ENCODE measurements at places on chromosomes 3 and 15.

GRCh38 chr3:56629047-56629446 is 54.0 kb downstream of the TASOR start:
- no peak for DNase-seq

DNA sequence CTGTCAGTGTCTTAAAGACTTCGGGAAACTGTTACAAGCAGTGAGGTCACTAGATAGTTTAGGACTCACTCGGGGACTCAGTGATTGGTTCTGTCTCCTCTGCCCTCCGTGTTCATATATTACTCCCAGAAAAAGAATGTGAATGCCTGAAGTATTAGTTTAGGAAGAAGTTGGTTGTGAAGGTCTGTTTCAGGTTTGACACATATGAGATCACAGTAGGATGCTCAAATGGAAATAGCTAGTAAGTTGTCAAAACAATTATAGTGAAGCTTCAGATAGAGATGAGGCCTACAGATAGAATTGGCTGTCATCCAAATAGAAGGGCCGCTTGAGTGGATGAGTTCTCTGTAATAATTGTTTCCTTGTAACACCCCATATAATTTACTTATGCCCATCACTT is 172.6 kb downstream of the PLCL2 start:
- DNase-seq: no peak

GRCh38 chr3:60497902-60498301 is 753.4 kb downstream of the FHIT start:
- peak; percentile 41 for DNase-seq

DNA sequence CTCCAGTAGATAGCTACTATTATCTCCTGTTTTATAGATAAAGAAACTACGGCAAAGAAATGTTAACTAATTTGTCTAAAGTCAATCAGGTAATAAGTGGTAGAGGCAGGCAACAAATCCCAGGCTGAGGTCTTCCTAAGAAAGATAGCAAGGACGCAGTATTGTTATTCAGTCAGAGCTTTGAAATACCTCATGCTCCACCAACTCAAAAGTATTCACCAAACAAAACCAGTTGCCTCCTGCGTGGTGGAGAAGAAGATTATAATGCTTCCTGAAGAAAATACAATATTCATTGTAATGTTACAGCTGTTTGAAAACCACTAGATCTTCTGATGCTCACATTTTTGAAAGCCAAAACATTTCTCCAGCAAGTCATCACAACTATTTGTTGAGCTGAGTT is 138.2 kb upstream of the CNTN4 start:
- DNase-seq: no peak

GRCh38 chr3:23117856-23118255 is 85.3 kb upstream of the UBE2E2 start:
- no peak for DNase-seq

GRCh38 chr15:90205886-90206285 is 4.8 kb downstream of the SEMA4B start:
- no peak for DNase-seq

DNA sequence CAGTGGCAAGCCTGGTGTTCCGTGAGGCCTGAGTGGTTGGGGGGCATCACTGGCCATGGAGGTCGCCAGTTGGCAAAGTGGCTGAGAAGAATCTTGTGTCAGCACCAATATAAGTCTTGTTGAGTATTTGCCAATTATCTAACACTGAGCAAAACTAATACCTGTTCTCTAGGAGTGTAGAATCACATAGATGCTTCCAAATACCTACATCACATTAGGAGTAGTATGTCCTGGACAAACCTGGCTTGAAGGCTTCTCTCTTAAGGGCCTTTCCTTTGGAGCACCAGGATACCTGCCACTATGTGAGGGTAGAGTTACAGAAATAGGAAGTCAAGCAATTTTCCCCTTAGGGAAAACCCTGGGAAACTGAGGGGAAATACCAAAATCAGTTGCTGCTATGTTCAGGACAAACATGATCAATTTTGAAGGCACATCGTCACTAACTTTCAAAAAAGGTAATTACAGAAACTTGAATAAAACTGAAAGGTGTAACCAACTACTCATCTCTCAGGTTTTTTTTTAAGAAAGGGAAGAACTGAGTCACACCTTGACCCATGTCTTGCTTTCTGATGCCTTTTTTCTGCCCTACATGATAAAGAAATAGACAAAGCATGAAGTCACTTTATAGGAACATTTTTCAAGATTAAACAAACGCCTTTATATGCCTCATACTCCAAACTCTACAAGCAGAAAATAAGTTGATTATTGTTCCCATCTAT is 100.4 kb downstream of the IMPG2 start:
- DNase-seq: no peak

DNA sequence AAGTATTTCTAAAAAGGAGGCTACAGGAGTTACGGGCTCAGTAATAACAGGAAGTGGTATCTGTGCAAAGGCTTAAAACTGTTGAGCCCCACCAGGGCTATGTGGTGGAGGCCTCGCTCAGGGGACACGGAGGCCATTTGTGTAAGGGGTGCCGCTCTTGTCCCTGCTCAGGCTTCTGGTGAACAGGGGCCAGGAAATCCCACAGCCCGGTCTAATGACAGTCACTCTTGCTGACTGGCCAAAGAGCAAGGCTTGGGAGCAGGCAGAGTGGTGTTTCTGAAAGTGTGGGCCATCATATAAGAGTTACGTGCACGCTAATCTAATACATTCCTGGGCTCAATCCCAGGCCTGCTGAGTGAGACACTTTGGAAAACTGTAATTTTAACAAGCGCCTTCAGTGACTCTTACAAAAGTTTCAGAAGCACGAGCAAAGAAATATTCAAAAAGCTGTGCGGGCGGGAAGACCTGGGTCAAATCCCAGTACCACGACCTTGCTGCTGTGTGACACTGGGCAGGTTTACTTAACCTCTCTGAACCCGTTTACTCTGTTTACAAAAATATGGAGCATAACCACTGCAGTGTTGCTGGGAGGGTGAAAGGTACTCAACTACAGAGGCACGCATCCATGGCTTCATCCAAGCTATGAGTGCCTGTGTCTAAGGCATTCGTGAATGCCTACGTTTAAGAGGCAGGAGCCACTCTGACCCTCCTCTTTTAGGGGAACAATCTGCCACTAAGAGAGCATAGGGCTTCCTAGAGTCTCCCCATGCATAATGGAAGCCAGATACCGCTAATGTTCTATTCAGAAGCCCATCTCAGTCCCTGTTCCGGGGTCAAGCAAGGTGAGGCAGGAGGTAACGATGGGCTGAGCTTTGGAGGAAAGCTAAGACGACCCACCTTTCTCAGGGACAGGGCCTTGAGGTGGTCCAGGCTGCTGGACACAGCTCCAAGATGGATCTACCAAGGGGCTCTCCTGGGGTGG is 2.0 kb downstream of the ATP10A start:
- no peak for DNase-seq

- DNase-seq: no peak
Measured at GRCh38 chr3:62184559-62184958, 188.8 kb downstream of the FEZF2 start.

- no peak for DNase-seq
Measured at GRCh38 chr15:78620021-78620526, 722 bp downstream of the CHRNA3 start.

- no peak for DNase-seq
Measured at GRCh38 chr3:104106276-104106675, 1260.4 kb upstream of the ALCAM start.
